Activated CD4-positive, alpha-beta T cell treated with anti-CD3 and anti-CD28 coated beads, Interleukin-2, amount 10 ng/mL, durations not matched to agents 24 days and 14 days (primary cell): ENCODE measurements at places on chromosomes 2 and 18. TPM values are rescaled to one million over a fixed set of nuclear protein-coding genes. Genes with fewer than 3 reads are reported as not detected.

GRCh38 chr18:44374966-44375365, 305.7 kb upstream of the SETBP1 start:
- H3K27me3 ChIP-seq: no peaks in the 10 kb centered on the region
- DNase-seq: no peak
- no peak overlapping the region for H3K27ac ChIP-seq
- no peak overlapping the region for H3K4me3 ChIP-seq
- no peaks in the 10 kb centered on the region for H3K36me3 ChIP-seq

DNA sequence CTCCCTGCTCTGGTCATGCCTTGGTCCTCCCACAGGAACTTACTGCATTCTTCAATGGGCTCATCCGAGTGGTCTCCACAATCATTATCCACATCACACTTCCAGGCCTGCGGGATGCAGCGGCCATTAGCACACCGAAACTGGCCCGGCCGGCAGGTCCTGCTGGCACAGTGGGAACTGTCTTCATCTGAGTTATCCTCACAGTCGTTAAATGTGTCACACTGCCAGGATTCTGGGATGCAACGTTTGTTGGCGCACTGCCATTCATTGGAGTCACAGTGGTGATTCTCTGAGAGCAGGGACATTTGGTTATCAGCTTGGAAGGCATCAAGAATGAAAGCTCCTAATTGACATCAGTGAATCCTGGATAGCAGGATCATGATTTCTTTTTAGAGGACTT, 104.5 kb downstream of the DHRS9 start:
- DNase-seq: no peak
- peaks cover 6% of the 10 kb centered on the region for H3K27me3 ChIP-seq
- no peak overlapping the region for H3K27ac ChIP-seq
- no peaks in the 10 kb centered on the region for H3K36me3 ChIP-seq
- H3K4me3 ChIP-seq: no peak overlapping the region

GRCh38 chr2:151906633-151906998, 78.4 kb upstream of the ARL5A start:
- peaks cover 7% of the 10 kb centered on the region for H3K27me3 ChIP-seq
- no peaks in the 10 kb centered on the region for H3K4me1 ChIP-seq
- no peak overlapping the region for H3K4me3 ChIP-seq
- DNase-seq: no peak

DNA sequence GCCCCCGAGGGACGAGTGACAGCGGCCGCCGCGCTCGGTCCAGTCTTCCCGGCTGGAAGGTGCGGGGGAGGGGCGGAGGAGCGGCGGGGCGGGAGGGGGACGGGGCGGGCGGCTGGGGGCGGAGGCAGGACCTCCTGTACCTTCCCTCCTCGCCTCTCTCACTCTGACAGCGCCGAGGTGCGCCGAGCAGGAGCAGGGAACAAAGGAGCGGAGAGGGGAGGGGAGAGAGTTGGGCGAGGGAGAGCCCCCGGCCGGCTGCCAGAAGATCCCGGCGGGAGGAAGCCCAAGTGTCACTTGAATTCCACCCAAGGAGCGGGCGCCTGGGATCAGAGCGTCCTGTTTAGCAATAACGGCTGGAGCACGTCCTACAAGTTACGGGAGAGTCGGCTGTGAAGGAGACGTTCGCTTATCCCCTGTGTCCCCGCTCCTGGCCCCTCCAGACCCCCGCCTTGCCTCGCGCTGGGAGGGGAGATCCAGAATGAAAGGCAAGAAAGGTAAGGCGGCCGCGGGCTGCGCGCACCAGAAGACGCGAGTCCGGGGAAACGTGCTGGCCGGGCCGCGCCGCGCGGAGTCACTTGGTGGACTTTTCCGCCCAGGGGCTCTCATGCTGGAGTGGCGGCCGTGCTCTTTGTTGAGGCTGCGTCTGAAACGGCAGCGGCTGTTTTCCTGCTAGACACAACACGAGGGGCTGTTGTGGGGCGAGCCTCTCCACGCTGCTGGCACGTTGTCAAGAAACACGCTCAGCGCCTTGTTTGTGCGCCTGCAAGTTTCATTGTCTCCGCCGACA, at the start of gene TGIF1:
Gene TGIF1, plus strand, starts transcription at position 161 of the 787 bp plus-strand sequence. Its CDS starts 318 bp downstream, at position 479.
- H3K36me3 ChIP-seq: peaks cover 26% of the 10 kb centered on the region
- H3K4me3 ChIP-seq: peak within 1 kb of the TSS; percentile 96
- DNase-seq: peak; percentile 89
- H3K27me3 ChIP-seq: no peaks in the 10 kb centered on the region

LYG2 gene
- total RNA-seq: not detected in 2 replicates
